AG20443 (cell line): ENCODE measurements at places on chromosomes 7 and 10.

GRCh38 chr7:106823631-106824030 is 41.5 kb upstream of the PIK3CG start:
- no peak for DNase-seq

DNA sequence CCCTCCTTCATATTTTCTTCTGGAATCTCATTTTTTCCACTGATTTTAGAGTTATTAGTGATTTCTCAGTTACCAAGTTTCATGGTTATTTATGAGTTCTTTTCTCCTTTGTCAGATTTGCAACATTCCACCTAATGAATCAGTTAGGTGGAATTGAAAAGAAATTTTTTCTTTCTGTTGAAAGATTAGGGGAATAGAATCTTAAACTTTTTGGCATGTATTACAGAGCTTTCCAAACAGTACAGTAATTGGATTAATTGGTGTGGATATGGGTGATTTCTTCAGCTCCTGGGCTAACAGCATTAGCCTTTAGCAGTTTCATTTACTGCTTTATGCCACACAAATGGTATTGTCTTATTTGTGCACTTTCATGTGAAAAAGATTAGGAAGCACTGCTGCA is 17.0 kb downstream of the STAM start:
- DNase-seq = no peak

GRCh38 chr7:28390426-28390825 is 21.9 kb upstream of the CREB5 start:
- no peak for DNase-seq

DNA sequence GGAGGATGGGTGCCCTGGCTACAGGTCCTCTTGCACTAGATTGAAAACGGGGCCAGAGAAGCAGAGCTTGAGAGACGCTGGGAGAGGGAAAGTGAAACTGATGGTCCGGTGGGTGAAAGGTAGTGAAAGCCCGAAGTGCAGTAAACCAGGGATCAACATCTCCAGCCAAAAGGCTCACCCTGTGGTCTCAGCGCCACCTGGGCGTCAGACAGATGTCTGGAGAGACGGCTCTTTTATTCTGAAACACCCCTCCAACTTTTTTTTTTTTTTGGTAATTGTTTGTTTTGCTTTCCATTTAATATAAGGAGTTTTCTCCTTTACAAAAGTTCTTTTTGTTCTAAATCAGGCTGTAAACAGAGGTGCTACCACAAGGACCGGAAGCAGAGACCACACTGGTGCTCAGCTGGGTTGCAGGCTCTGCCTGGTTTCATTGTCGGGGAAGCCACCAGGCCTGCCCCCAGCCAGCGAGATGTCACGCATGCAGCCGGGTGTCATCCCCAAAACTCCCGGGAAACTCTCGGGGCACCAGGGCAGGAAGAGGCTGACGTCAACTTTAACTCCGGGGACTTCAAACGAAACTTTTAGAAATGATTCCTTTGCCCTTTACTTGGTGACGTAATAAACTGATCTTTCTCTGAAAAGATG is 11.2 kb downstream of the IL2RA start:
- DNase-seq = peak; percentile 70

DNA sequence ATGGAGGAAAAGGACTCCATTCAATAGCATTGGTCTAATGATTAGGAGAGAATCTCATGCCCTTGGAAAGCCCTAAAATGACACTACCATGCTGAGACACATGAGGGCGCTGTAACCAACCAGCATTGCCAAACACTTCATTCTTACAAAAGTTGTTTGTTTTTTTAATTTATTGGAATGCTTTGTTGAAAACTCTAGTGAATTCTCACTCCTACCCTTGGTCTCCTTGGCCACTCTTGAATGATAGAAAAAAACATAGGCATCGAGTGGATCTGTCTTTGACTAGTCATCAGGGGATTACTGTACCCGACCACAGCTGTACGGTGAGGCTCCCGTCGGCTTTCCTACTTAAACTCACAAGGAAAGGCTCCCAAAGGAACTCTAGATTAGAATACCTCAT is 29.3 kb upstream of the ADD3 start:
- DNase-seq = peak; percentile 48

GRCh38 chr7:36129048-36129534 is 24.0 kb upstream of the EEPD1 start:
- DNase-seq = peak; percentile 61
